ENCODE measurements at places on chromosomes 1 and 21.

DNA sequence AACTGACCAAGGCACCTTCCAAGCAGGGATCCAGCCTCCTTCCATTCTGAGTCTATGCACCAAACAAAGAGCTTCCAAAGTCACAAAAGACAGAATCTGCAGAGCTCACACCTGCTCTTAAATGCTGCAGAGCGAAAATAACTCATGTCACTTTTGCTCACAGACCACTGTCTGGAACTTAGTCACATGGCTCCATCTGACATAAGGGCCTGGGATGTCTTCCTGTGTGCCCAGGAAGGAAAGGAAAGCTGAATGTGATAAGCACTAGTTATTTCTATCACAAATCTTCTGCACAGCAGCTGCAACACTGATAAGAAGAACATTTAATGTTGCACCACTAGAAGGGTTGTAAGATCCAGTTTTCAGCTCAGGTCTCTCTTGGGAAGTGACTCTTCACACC, 39.5 kb upstream of the SGIP1 start:
- DNase-seq, result no peak

- no peak for DNase-seq
Measured at GRCh38 chr1:55679971-55680370, 464.8 kb upstream of the USP24 start.

DNA sequence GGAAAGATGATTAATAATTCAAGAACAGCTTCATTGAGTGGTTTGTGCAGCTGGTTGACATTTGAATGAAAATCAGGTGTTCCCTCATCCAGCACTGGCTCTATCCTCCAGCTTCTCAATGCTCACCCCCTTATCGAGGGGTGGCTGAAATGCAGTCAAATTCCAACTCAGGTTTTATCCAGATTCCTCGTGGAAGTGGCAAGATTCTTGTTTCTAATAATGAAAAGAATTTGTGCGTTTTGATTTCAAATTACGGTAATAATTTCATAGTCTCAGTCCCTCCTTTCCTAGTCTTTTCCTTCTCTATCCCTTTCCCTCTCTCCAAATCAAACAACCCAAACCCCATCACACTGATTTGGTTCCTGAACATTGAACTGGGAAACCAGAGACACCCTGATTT, 3.1 kb downstream of the CNIH3 start:
- DNase-seq, result no peak

DNA sequence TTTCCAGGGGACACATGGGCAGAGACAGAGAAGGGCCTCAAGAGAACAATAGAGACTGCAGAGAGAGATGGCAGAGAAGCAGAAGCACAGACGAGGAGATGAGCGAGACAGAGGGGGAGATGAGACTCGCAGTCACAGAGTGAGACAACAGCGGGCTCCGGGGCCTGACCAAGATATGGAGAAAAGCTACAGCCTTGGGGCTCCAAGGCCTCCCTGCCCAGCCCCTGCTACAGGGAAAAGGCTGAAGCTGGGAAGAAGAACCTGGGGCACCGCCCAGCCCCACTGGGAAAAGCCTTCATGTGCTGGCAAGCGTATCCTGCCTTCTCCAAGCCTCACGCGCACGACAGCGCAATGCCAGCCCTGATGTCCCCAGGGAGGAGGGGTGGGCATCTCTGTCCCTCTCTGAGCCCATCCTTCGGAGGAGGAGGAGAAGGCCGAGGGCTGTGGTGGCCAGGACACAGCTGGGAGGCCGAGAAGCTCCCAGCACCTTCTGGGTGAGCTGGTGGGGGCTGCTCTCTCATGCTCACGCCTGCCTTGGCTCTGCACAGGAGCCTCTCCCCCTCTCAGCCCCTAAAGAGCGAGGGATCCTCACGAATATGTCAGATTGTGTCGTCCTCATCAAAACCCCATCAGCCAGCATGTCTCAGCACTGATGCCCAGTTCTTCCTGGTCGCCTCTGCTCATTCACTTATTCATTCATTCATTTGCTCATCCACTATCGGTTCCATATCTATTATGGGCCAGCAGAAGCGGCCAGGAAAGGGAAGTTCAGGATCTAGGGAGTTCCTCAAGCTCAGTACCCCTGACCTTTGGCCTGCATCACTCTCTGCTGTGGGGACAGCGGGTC, 56.6 kb downstream of the ACOT7 start:
- DNase-seq, result no peak

GRCh38 chr1:36386265-36387140, 779 bp upstream of the STK40 start:
- DNase-seq, result peak; percentile 89

- DNase-seq, result peak; percentile 37
Measured at GRCh38 chr1:1144122-1144842, 28.4 kb upstream of the C1orf159 start.

GRCh38 chr1:47207803-47208373, 18.1 kb upstream of the PDZK1IP1 start:
- no peak for DNase-seq

- no peak for DNase-seq
Measured at GRCh38 chr1:38293567-38293966, 247.0 kb upstream of the POU3F1 start.

DNA sequence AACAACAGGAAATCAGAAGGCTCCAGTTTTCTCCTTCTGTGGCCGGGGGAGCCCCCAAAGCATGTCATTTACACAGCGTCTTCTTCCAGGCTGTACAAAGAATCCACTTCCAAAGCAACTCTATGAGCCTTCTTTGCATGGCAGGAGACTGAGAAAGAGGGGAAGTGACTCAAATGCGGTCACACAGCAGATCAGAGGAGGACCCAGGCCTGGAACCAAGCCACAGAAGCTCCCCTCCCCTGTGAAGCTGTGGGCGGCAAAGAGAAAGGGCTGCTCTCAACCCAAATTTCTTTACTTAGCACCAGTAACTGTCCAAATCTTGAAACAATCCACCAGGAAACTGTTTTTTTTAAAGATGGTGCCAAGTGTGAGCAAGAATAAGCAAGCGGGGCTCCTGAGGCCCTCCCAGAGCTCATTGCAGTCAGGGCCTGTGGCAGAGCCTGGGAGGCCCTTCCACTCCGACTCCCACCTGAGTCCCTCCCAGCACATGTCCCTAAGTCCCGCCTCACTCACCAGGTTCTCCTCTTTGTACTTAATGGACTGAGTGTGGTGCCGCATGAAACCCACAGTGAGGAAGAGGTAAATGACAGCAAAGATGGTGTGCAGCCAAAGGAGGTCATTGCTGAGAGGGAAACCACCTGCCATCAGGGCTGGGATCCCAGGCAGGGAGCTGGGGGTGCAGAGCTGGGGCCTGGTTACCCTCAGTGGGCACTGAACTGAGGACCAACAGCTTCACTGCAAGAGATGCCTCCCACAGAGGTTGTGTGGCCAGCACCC, 15.9 kb downstream of the TMEM63A start:
- DNase-seq, result peak; percentile 76

DNA sequence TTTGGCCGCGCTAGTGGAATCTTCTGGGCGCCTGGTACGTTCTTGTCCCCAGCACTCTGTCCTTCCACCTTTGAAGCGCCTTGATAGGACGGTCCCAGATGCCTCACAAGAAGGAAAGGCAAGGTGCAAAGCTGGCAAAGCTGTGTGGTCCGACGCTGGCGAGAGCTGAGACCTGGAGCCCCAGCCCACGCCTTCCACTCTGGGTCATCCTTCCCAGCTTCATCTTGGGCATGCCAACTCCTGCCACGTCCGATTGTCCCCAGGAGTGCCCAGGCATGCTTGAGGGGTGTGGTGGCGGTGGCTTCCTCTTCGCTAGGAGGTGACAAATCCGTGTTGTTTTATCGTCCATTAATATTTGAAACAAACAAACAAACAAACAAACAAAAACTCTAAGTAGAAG, 123.9 kb upstream of the DPYD start:
- DNase-seq, result no peak

GRCh38 chr21:46368533-46369285, 44.8 kb downstream of the PCNT start:
- DNase-seq, result peak; percentile 45

DNA sequence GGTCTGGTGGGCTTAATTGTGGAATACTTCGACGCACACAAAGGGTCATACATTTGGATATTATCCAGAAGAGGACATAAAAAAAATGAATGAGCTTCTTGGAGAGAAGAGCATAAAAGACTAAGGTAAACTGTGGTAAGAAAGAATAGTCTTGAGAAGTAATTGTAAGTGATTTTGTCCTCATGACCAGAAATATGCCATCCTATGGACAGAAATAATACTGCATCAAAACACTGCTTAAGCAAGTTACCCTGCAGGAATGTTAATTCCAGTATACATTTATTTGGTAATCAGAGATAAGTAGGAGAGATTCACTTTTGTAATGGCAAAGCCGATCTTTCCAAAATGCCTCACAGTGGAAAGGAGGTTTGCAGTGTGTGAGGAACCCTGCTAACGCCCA, 111.9 kb downstream of the NRIP1 start:
- DNase-seq, result no peak

- DNase-seq, result no peak
Measured at GRCh38 chr1:57683037-57683942, 259.4 kb upstream of the DAB1 start.

DNA sequence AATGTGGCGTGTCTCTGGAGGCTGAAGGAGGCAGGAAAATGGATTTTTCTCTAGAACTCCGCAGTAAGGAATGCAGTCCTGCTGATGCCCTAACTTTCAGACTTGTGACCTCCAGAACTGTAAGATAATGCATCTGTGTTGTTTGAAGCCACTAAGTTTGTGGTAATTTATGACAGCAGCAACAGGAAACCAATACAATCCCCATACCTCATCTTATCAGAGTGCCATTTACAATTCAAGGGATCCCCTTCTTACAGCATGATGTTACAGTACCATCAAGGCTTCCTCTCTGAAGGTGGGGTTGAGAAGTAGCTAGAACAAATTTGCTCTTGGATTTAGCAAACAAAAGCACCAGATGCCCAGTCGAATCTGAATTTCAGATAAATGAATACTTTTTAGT, 21.6 kb downstream of the ABCA4 start:
- DNase-seq, result no peak

DNA sequence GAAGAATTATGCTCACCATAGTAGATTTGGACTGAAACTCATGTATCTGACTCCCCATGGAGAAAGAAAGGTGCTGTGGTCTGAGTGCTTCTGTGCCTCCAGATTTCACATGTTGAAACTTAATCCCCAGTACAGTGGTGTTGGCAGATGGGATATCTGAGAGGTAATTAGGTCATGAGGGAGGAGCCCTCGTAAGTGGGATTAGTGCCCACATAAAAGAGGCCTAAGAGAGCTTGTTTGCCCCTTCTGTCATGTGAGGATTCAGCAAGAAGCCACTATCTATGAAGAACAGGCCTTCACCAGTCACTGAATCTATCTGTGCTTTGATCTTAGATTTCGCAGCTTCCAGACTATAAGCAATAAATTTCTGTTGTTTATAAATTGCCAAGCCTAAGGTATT, 150.1 kb downstream of the PLPP3 start:
- DNase-seq, result no peak

DNA sequence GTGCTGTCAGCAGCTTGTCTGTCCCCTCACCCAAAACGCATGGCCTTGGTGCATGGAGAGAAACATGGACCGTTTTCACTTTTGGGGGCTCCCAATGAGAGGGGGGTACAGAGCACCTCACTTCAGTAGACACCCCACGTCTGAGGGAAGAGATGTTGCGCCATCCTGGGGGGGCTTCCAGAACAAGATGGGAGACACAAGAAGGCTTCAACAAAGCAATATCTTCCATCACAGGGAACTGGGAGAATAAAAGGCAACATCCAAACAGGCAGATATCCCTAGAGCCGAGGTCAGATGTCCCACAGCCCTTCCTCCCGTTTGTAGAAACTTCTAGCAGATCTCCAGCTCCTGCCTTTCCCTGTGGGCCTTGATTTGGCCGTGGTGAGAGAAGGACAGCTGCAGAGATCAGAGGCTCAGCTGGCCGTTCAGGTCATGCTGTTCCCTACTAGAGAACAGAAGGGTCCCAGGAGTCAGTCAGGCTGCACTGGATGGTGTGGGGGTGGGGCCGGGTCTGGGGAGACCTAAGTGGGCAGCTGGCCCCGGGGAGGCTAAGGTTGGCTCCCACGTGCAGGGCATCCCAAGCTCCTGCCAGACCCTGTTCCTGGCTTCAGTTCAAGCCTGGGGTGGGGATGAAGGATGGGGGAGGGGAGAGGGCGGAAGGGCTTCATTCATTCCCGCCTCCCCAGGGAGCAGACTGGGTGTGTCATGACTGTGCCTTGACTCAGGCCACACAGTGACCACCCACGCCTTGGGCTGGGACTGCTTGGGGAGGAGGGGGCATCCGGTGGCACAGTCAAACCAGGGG, 4.4 kb downstream of the PLOD1 start:
- DNase-seq, result no peak

- no peak for DNase-seq
Measured at GRCh38 chr1:109371341-109371739, 26.4 kb downstream of the SORT1 start.

DNA sequence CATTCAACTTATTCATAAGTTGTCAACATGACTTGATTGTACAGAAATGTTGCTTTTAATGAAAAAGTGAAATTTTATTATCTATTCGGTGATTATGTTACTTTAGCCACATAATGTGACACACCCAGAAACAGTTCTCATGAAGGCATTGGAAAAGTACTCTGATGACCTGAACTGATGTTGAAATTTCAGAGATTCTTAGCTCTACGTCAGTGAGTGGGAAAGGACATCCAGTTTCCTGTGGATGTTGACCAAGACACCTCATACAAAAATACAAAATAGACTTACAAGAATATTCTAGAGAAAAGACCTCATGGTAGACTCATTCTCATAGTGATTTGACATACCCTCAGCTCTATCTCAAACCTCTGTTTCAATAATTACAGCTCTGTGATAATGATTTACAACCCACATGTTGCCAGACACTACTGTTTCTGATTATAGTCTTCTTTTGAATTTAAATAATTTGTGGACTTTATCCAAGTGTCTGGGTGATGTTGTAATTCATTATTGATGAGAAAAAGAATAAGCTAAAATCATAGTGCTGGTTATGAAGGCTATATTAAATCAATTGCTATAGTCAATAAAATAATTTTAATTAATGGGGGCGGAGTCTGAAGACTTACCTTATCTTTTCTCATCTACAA, 37.3 kb downstream of the KCNK2 start:
- no peak for DNase-seq
